ENCODE measurements at places on chromosomes 7 and 10.

DNA sequence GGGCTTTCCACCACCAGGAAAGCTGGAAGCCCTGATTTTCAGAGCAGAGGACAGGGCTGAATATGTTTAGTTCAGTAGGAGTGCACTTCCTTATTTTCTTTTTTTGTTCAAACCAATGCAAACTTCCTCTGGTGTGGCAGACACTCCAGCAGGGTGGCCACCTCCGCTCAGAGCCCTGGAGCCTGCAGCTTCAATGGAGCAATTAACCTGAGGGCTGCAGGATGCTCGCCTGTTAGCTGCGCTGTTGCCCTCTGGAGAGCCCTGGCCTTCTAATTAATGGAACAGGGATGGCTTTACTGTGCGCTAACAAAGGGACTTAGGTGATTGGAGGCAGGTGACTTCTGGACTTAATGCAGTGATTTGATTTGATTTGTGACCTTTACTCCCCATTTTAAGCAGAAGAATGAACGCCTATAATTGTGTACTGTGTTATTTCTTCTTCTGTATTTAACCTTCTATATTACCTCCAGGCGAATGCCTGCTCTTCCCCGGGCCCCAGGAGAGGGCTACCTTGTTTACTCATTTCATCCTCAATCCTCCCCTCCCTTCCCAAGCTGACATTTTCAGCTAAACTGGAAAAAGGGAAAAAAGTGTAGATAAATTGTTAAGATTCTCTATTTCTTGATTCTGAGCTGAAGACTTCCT, 123.0 kb upstream of the CTBP2 start:
- DNase-seq, result no peak

DNA sequence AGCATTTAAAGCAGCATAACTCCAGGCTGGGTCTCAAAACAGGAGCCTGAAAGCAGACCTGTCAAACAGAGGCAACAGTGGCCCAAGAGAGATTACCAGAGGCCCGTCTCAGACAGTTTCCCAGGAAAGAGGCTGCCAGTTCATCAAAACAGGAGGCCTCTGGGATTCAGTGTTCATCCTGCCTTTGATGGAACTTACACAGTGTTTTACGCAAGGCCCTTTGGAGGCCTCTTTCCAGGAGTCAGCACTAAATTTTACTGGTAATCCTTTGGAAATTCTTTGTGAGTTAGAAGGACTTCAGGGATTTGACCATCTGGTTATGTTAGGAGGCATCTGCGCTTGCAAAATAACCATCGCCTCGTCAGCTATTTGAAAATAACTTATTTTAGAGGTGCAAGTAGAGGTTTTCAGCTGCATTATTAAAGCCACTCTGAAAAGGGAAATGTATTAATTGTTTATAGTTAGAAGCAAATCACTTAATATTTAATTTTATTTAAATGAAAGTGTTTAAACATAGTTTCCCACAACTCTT, 501.2 kb upstream of the COBL start:
- DNase-seq, result no peak

DNA sequence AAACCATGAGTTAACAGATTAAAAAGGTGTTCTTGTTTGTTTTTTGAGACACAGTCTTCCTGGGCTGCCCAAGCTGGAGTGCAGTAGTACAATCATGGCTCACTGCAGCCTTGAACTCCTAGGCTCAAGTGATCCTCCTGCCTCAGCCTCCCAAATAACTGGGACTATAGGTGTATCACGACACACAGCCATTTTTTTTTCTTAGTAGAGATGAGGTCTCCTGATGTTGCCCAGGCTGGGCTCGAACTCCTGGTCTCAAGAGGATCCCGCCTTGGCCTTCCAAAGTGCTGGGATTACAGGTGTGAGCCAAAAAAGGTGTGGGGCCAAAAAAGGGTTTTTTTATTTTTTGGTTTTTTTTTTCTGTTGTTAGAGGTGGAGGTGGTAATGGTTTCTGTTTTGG, 29.3 kb downstream of the KMT2C start:
- no peak for DNase-seq

- peak; percentile 42 for DNase-seq
Measured at GRCh38 chr7:129499999-129500398, 2.3 kb upstream of the SMKR1 start.

- peak; percentile 11 for DNase-seq
Measured at GRCh38 chr7:12314199-12314598, 89.5 kb downstream of the VWDE start.

- DNase-seq, result no peak
Measured at GRCh38 chr7:136594739-136595144, 273.7 kb upstream of the CHRM2 start.

DNA sequence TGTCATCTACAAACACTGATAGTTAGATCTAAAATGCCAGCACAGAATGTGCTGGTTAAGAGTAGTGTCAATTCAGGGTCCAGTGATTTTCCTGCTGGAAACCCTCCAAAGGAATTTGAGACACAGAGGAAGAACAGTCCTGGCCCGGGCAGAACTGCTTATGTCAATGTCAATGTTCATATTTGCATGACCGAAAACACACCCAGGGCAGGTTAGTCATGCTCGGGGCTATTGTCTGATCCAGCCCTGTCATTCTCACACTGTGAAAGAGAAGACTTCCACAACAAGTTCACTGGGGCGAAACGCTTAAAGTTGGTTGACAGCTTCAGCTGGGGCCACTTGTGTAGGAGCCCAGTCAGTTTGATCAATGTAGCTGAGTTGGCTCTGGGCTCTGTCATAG, 139.3 kb downstream of the C1GALT1 start:
- DNase-seq, result no peak

- no peak for DNase-seq
Measured at GRCh38 chr10:21292763-21293517, 232.5 kb downstream of the SKIDA1 start.

- DNase-seq, result no peak
Measured at GRCh38 chr7:66666313-66666952, 37.8 kb downstream of the KCTD7 start.

GRCh38 chr7:154304740-154305700, 252.8 kb downstream of the DPP6 start:
- DNase-seq, result no peak

DNA sequence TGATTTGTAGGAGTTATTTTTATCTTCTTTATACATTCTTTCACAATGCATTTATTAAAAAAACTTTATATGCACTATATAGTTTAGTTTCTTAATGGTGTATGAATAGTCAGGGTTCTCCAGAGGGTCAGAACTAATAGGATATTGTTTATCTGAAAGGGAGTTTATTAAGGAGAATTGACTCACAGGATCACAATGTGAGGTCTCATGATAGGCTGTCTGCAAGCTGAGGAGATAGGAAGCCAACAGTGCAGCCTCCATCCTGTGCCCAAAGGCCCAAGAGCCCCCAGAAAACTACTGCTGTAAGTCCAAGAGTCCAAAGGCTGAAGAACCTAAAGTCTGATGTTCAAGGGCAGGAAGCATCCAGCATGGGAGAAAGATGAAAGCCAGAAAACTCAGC, 192.8 kb upstream of the AHR start:
- no peak for DNase-seq

- no peak for DNase-seq
Measured at GRCh38 chr7:57867884-57868701, 418.1 kb downstream of the ZNF716 start.

DNA sequence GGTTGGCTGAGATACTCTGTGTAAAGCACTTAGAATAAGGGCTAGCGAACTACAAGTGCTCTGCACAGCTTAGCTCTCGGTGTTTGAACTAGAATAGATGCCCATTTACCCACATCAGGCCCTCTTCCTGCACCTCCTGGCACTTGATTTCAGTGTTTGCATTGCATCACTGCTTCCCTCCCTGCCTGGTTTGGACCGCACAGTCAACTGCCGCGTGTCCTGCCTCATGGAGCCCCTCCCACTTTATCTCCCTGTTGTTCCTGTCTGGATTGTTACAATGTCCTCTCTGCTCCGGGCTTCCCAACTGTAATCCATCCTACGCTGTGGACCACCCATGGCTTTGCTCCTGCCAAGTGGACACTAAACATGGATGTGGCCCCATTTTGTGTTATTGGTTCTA, 2.3 kb downstream of the FAM107B start:
- DNase-seq, result no peak

GRCh38 chr10:120765226-120765803, 85.8 kb upstream of the WDR11 start:
- no peak for DNase-seq

DNA sequence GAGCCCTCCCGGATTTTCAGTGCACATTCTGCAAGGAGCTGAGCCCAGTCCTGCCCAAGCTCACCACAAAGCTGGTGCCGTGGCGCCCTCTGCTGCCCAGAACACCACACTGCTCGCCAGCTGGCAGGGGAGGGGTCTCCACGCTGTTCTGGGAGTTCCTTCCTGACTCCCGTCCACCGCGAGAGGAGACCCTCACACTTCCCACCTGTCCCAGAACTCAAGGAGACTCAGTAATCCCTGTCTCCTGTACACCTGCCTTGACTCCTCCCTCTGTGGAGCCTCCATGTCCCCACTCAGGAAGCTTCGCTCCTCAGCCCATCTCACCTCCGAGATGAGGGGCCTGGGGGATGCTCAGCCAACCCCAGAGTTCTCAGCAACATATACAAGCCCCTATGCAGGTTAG, 11.3 kb downstream of the C10orf105 start:
- DNase-seq, result peak; percentile 64
